NCI-H524 (cell line): ENCODE measurements at places on chromosomes 5 and 9.

- no peak for DNase-seq
Observed at GRCh38 chr9:92737611-92738299, 26.9 kb downstream of the BICD2 start.

GRCh38 chr9:113876151-113876992 is at the start of gene ZNF618:
ZNF618 (plus strand) TSS chr9:113876309; CDS start chr9:113876381, 72 bp downstream.
- DNase-seq = no peak

DNA sequence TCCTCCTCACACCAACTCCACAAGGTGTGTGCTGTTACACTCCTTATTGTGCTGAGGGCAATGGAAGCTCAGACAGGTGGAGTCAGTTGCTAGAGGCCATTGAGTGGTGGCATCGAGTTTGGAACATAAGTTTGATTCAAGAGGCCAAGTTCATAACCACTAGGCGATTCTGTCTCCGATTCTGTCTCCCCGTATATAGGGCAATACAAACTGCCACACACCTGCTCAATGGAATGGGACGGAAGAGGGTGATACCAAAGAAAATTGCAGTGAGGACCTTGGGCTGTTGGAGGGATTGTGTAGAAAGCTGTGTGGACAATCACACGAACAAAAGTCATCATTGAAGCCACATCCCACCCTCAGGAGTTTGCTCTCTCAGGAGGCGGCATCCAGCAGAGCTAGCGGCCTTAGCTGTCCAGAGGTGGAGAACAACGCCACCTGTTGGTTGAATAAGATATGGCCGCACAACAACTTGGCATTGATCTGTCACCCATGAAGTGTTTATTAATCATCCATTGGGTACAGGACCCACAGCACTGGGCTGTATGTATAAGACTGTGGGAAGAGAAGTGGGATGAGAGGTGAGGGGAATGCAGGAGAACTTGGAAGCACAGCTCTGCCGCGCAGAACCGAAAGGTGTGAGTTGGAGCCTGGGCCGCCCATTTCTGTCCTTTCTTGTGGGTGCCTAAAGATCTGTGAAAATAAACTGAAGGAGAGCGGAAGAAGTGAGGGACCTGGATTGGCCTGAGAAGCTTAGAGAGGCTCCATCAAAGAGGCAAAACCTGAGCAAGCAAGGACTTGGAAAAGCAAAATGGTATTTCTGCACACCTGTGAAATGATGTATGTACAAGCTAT is 16.1 kb upstream of the NEUROG1 start:
- peak; percentile 53 for DNase-seq

GRCh38 chr9:99112750-99113413 is 8.0 kb downstream of the TGFBR1 start:
- no peak for DNase-seq

GRCh38 chr9:135210676-135211523 is 123.4 kb downstream of the OLFM1 start:
- DNase-seq = no peak

DNA sequence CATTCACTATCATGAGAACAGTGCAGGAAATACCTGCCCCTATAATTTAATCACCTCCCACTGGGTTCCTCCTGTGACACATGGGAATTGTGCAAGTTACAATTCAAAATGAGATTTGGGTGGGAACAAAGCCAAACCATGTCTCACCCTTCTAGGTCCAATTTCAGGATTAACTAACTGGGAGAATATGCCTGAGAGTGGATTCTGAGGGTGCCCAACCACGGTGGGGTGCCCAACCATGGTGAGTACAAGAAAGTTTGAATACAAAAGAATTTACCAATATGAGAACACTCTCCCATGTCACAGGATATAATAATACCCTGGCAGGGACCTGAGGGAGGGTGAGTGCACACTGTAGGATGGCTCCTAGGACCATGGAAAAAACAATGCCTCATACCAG is 17.2 kb upstream of the GDA start:
- DNase-seq = no peak

- no peak for DNase-seq
Observed at GRCh38 chr5:158840193-158840592, 259.5 kb downstream of the EBF1 start.

GRCh38 chr9:123225995-123226394 is 42.4 kb downstream of the STRBP start:
- no peak for DNase-seq

- DNase-seq = no peak
Observed at GRCh38 chr5:124352312-124352711, 394.1 kb downstream of the ZNF608 start.

DNA sequence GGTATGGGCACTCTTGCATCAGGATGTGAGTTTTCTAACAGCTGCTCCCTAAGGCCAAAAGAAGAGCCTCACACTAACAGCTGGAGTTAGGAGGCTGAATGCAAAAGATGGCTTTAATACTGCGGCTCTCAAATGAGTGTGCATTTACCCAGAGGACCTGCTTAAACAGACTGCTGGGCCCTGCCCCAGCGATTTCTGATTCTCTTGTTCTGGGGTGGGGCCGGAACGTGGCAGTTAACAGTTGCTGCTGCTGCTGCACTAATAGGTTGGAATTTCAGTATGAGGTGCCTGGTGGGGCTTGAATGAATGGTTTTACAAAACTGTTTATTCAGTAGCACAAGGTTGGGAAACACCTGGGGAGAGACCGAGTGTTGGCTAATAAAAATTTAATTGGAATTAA is 26.1 kb downstream of the HMGCR start:
- DNase-seq = no peak

DNA sequence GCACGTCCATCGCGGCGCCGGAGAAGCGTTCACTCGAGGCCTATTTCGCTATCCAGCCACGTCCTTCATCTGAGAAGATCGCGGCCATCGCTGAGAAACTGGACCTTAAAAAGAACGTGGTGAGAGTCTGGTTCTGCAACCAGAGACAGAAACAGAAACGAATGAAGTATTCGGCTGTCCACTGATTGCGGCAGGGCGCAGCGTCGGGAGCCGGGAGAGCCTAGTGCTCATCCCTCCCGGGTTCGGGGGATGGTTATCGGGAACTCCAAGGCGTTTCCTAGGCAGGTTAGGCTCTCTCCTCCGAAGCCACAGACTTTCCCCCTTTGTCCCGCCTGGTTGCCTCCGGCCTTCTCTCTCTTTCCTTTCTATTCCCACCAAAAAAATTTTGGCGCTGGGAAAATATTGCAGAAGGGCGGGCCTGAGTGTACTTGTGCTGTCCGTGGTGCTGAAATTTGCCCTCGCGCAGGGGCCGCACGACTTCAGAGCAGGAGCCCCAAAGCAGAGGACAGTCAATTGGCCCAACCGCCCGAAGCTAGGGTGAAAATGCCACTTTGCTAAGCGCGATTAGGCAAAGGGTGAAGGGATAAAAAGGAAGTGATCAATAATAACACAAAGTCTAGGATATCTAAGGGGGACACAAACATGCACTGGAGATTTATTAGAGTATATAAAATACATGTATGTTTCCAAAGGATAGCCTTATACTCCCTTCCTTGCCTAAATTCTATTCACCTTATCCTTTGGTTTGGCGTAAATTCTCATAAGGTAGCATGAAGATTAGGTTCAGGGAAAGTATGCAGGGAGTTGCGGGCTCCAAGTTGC is 1.8 kb downstream of the POU4F3 start:
- no peak for DNase-seq

GRCh38 chr5:58544195-58544594 is 38.7 kb upstream of the RAB3C start:
- DNase-seq = no peak

DNA sequence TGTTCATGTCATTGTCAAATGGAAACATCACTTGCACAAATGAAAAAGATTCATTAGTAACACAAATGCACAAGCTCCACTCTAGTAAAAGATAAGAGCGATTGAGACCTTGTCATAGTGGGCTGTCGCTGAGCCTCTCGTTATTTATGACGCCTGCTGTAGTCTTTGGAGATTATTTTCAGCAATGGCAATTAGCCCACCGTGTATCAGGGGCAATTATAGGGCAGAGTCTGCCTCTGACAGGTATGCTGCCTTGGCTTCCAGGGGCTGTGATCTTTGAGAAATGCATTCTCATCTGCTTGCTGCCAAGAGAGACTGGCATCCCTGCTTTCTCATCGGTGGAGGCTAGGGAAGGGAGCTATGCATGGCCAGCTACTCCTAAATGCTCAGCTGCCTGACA is 426.8 kb upstream of the CLINT1 start:
- DNase-seq = peak; percentile 3

DNA sequence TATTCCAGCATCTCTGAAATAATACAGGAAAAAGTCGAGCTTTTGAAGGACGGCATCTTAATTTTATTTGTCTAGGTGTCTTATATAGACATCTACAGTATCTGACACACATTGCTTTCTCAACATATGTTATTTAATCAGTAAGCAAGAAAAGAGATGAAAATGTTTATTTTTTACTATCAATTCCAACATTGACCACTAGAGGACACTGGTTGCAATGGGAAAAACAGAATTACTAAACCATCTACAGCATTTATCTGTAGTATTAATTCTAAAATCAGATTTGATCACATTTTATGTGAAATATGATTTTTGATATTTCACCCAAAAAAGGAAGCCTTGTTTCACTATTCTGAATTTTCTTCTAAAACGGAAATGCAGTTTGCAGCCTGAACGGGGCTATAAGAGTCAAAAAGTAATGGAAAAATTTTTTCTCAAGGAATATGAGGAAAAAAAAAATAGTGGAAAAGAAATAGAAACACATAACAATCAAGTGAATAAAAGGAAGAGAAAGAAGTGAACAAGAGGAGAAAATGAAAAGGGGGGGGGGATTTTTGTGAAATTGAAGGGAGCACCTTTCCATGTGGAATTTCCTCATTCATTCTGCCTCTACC is 98.6 kb downstream of the OSTF1 start:
- DNase-seq = no peak

- DNase-seq = no peak
Observed at GRCh38 chr5:143284521-143284920, 119.0 kb downstream of the NR3C1 start.

DNA sequence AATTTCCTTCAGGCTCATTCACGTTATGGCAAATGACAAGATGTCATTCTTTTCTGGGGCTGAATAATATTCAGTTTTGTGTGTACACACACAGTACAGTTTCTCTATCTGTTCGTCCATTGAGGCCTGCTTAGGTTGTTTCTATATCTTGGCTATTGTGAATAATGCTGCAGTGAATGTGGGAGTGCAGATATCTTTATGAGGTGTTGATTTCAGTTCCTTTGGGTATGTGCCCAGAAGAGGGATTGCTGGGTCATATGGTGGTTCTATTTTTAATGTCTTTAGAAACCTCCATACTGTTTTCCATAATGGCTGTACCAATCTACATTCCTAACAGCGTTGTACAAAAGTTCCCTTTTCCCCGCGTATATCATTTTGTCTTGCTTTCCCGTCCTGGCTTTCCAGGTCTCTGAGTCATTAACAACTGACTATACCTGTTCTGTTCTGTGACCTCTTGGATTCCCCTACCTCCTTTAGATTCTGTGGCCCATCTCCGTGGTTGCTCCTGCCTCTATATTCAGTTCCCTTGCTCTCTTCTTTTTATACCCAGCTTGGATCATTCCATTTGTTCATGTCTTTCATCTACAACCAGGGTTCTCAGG is 6.8 kb downstream of the SNX30 start:
- DNase-seq = no peak

- no peak for DNase-seq
Observed at GRCh38 chr9:2955575-2955974, 111.7 kb upstream of the PUM3 start.

GRCh38 chr5:74266836-74267235 is 373.7 kb downstream of the ENC1 start:
- no peak for DNase-seq

- DNase-seq = no peak
Observed at GRCh38 chr5:124843596-124843899, 97.1 kb upstream of the ZNF608 start.

DNA sequence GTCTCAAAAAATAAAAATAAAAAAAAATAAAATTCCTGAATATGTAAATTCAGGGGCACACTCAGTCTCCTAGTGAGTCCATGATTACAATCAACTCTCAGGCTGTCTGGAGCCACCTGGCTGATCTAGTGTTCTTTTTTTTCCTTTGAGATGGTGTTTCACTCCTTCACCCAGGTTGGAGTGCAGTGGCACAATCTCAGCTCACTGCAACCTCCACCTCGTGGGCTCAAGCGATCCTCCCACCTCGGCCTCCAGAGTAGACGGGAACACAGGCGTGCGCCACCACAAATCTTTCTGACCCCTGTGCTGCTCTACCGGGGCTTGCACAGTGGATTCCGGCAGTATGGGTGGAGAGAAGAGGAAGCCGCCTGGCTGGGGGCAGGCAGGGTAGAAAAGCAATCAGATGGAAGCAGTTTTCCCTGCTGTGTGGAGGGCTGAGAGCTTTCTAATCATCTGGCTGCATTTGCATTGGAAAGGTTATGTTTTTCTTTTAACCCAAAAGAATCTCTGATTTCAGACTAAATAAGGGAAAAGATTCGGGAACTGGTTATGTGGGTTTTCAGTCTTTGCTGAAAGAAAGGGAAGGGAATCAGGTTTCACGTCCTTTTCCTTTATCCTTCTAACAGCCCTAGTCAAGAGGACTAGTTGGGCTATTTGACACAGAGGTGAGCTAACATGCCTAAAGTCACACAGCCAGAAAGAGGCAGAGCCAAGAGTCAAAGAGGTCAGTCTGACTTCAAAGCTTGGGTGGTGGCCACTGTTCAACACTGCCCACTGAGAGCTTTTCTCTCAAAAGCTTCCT is 26.3 kb upstream of the CORO2A start:
- no peak for DNase-seq

- DNase-seq = no peak
Observed at GRCh38 chr5:118832974-118833373, 155.4 kb downstream of the DTWD2 start.

DNA sequence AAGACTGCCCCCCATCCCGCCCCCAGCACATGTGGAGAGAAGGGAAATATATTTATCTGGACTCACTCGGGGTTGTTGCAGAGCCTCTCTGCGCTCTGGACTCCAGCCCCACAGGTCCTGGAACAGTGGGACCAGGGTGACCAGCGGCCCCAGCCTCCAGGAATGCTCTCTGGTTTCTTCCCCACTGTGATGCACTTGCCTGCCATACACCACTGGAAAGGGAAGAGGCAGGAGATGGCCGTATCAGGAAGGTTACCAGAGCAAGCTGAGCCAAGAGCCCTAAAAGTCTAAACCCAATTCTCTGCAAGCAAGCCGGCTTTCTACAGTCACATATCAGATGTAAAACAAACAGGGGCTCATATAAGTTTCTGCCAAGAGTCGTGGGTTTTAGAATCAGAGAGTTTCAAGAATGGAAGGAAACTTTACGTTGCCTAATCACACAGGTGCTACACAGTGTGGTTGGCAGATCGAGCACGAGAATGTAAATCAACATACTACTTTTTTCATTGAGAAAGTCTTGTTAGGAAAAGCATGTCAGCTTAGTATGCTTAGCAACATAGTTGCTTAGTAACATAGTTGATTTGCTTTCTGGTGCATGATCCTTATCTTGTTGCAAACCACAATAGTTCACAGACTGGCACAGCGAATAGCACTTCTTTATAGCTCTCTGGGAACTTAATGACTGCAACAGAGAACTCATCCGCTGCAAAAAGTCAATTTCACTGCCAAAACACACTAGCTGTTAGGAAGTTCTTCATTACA is 201.2 kb downstream of the TARS1 start:
- no peak for DNase-seq

GRCh38 chr9:130193531-130194377 is 21.6 kb downstream of the NCS1 start:
- DNase-seq = no peak
